Activated CD4-positive, alpha-beta T cell treated with anti-CD3 and anti-CD28 coated beads, Interleukin-2, amount 10 ng/mL, durations not matched to agents 7 days and 5 days (primary cell): ENCODE measurements at places on chromosomes 13 and 19. TPM values are rescaled to one million over a fixed set of nuclear protein-coding genes. Genes with fewer than 3 reads are reported as not detected.

DNA sequence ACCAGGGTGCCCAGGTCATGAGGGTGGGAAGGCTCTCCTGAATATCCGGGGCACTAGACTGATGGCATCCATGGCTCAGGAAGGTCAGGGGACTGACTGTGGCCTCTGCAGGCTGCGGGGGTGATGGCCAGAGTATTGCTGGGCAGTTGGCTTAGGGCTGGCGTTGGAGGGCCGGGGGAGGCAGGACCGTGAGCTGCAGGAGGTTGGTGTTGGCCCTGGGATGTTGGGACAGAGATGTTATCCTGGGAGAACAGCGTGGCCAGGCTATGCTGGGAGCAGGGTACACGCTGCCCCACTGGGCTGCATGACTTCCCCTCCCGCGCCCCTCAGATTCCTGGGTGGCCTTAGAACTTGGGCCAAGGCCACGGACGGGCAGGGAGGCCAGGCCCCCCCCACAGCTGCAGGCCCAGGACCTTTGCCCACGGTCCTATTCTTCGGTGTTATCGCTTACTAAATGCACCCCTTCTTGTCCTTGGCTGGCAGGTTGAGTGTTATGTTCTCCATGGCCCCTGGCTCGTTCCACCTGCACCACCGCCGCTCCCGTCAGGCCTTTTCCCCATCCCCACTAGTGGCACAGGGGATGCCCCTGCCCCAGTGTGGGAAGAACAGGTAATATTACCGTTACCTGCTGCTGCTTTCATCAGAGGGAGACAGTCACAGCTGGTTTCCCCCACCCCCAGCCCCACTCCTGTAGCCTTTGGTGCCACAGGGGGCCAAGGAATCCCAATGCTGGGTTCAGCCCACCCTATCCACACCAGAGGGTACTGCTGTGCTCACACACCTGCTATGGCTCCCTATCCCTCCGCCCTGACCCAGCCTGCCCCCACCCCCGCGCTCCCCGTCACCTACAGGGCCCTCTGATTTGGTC is 3.2 kb upstream of the ISYNA1 start:
- no peak for DNase-seq

- DNase-seq = peak; percentile 59
Measured at GRCh38 chr19:23394511-23394910, 760 bp downstream of the ZNF91 start.

KCNRG gene
- 0.60 TPM for total RNA-seq

GRCh38 chr13:111175935-111176334 is 60.8 kb downstream of the ARHGEF7 start:
- DNase-seq = no peak

DNA sequence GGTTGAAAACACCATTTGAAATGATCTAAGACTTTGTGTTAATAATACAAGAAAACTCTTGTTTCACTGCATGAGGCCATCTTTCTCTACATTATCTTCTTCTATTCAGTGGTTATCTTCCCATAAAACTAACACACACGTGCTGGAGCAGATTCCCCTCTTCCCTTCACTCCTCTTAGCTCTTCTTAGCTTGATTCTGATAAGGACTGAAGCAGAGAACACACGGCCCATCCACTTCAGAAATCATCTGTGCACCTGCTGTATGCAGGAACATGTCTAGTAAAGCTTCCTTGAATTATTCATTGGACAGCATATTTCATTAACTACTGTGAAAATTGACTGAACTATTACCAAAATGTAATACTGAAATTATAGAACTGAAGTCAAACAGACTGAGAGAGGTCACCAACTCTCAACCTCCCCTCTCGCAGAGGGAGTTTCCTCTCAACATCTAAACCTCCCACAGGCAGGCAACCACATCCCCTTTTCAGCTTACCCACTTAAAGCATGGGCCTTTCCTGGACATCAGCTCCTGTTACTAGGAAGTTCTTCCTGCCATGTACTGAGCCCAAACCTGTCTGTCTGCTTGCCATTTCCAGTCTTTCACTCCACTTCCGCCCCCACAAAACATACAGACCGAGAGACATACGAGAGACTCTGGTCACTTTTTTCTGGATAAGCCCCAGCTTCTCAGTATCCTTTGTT is 113.9 kb downstream of the CRYL1 start:
- DNase-seq = peak; percentile 60

DNA sequence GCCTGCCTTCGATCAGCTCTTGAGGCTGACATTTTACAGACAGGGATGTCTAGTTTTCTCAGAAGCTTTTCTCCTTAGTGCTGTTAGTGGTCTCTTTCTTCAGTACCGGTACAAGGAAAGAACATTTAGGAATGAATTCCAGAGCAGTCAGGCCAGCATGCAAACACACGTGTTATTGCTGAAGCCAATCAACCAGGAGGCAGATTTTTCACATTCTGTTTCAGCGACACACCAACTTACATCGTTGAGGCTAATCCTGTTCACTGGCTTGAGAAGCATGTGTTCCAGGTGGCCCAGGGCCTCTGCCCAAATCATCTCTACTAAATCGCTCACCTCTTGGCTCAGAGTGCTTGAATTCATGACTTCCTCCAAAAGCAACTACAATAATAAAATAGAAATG is 19.2 kb downstream of the PARP4 start:
- DNase-seq = no peak

GRCh38 chr13:30510811-30511371 is 45.2 kb upstream of the HMGB1 start:
- DNase-seq = no peak

DNA sequence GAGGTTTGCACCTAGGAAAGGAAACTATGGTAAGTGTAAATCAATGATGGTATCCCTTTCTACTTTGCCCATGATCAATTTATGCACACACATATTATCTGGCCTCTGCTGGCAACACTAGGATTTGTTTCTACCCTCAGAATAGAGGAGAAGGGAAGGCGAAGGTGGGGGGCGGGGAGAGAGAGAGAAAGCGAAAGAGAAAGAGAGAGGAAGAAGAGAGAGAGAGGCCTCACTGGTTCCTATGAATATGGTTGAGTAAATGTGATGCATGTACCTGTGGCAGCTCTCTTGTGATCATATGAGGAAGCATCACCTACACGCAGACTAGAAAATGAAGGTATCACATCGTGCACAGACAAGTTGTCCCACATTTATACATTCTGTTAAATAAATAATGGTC is 882.0 kb upstream of the SLITRK6 start:
- DNase-seq = no peak

DNA sequence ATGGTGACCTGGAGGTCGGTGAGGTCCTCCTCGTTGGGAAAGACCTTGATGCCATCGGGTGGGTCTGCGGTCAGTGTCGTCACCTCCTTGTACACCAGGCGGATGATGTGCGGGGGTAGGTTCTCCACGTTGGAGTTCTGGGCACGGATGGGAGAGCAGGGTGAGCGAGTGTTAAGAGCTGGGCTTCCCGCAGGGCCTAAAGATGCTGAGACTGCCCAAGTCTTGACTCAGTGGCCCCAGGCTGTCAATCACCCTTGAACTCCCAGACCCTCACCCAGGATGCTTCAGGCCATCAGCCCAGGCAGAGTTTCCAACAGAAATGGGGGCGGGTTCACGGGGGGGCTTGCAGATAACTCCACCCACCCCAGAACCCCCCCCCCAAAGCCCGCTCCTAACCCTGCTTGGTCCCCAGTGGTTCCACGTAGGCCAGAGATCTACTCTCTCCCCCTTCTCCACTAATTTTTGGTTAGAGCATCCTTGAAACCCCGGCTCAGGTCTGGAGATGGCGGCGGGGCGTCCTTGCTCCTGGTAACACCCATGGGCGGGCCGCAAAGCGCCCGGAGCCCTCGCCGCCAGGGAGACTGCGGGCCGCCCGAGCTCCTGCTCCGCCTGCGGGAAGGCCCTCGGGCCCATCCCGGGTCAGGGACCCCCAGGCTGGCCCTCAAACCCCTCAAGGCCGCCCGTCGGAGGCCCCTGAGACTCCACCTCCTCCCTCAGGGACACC is 600 bp downstream of the UBE2S start:
- peak; percentile 44 for DNase-seq

- no peak for DNase-seq
Measured at GRCh38 chr19:33686687-33687480, 65.1 kb downstream of the CHST8 start.

HCST gene
- 137 TPM for total RNA-seq

GRCh38 chr13:113474179-113474578 is 16.3 kb downstream of the DCUN1D2 start:
- no peak for DNase-seq

- DNase-seq = no peak
Measured at GRCh38 chr13:42894765-42895243, 97.2 kb downstream of the EPSTI1 start.

IGFL2 gene
- total RNA-seq = not detected

DNA sequence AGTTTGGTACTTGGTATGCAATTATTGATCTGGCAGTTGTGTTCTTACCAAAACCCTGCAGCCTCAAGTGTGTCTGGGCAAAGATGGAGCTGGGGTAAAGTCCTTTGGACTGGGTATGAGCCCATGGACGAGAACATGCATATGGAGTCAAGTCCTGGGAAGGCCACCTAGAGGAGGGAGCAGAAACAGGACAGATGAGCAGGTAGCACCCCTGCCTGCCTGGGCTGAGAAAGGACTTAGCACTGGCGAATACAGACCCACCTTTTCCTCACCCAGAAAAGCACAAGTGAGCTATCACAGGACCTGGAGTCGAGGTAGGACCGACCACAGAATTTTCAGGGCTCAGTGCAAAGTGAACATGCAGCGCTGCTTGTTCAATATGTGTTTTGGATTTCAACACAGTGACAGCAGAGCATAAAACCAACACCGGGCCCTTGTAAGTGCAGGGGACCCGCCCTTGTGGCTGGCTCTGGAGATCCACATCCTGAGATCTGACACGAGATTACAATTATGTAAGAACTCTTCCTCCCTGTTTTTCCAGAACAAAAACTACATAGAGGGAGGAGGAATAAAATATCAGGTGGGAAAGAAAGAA is 25.9 kb downstream of the IGFL2 start:
- DNase-seq = no peak

DNA sequence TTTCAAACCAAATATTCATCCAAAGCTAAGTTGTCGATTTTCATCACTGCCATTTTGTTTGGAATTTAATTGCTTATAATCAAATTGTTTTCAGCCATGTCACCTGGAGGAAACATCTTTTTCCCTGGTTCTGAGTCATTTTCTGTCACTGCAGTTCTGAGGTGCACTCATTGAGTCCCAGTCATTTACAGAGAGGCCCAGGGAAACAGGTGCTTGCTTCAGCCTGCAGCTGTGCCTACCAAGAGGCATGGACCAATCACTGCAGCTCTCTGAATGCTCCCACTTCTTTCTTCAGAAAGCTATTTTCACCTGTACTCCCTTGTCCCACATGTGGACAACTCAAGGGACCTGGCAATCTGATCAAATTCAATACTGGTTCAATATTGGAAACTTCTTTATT is 308.1 kb downstream of the COG6 start:
- no peak for DNase-seq

- DNase-seq = no peak
Measured at GRCh38 chr13:87057807-87058520, 613.2 kb upstream of the SLITRK5 start.

- no peak for DNase-seq
Measured at GRCh38 chr13:56501750-56502149, 639.0 kb upstream of the PRR20A start.

DNA sequence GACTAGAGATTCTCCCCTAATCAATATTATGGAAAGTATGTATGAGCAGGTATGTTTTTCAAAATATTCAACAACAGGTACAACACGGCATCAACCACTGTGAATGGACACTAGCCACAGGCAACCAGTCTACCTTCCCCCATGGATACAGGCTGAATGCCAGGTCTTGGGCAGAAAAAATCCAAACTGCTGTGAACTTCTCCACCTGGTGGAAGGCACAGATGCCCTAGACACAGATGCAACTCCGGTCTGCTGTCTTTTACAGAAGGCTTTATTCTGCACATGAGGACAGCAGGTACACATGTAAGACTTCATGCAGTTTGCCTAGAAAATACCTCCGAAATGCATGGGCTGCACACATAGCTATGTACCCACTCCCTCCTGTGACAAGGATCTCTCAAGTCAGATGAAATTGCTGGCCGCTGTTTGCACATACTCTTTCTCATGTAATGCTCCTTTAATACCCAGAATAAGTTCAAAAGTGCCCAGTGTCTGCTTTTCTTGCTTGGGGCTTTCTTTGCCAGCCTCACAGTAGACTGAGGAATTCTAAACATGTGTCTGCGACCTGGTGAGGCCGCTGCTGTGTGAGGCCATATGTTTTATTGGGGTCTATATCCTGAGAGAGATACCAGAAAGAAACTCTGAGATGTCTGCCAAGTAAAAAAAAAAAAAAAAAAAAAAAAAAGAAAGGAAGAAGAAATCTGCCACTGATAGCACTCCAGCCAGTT is 325.9 kb downstream of the FOXO1 start:
- no peak for DNase-seq

DNA sequence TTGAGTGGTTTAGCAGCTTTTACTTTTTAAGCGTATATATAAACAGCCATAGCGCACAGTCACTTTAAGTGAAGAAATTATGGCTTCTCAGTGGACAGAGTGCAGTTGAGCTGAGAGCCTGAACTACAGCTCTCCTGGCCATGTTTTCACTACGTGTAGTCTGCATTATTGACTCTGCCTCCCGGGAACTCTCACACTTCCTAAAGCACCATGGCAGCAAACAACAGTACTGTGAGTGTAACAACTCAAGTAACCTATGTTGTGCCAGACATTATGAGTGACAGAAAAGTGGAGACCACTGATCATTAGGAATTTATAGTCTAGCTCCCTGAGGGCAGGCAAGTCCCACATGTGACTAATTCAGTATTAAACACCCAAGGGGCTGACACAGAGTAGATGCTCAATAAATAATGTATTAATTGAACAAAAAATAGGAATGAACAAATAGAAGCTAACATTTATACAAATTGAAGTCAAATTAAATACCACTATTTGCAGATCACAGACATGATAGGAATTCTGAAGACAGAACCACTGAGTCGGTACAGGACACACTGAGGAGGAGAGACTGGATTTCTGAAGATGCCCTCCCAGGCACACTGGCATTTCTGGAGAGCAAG is 19.7 kb downstream of the EFNB2 start:
- DNase-seq = no peak

CEBPA gene
- total RNA-seq = 0.10 TPM

GRCh38 chr19:3137119-3137518 is 1.3 kb downstream of the GNA15 start:
- DNase-seq = no peak

PGLYRP1 gene
- not detected for total RNA-seq
